ENCODE measurements at places on chromosomes 6 and 20. TPM values are rescaled to one million over a fixed set of nuclear protein-coding genes. Genes with fewer than 3 reads are reported as not detected.

PLCB4 gene
- 0.73 TPM for total RNA-seq

NOTCH4 gene
- 2.7 TPM for total RNA-seq

FLRT3 gene
- 0.04 TPM for total RNA-seq

ZNF322 gene
- 31.2 TPM for total RNA-seq

PAK5 gene
- total RNA-seq = not detected

BCAS4 gene
- 1.5 TPM for total RNA-seq

GRCh38 chr6:72977114-72977513 is 248.2 kb downstream of the KHDC1L start:
- no peak for DNase-seq

DNA sequence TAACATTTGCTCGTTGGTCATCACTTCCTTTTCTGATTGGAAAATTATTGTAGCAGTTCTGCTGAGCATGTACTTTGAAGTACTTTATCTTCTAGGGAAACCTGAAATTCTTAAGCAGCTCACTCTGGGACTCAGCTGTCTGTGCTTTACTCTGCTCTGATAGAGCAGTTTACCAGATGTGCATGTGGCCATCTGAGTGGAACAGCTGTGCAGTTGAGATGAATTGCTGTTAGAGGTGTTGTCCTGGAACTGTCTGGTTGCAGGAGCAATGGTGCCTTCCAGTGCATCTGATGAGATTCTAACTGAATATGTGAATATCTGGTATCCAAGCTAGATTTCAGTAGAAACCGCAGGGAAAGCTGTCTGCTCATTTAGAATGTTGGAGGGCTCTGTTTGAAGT is 27.2 kb downstream of the PANK2 start:
- DNase-seq = peak; percentile 22

DNA sequence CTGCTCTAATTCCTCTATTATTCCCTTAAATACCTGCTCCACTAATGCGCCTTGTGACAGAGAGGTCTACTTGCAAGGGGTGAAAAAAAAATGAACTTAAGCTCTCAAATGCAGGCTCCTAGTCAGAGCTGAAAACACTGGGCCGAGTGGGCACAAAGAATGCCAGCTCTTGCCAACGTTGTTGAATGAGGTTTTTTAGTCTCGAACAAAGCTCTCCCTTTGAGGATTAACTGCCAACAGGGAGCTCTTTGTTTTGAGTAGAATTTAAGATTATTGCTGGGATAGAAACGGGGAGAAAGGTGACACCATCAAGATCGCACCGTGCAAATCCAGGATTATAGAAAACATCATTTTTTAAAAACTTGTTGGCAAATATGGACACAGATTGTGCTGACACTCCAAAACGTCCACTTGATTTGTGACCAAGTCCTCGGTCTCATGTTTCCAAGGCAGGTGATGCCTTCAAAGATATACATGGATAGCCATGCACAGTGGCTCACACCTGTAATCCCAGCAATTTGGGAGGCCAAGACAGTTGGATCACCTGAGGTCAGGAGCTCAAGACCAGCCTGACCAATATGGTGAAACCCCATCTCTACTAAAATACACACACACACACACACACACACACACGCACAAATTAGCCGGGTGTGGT is 163.2 kb downstream of the BMP7 start:
- DNase-seq = no peak

GRCh38 chr6:121764493-121764892 is 329.0 kb downstream of the GJA1 start:
- DNase-seq = no peak

GRCh38 chr6:154113392-154113791 is 74.4 kb downstream of the OPRM1 start:
- DNase-seq = no peak

DNA sequence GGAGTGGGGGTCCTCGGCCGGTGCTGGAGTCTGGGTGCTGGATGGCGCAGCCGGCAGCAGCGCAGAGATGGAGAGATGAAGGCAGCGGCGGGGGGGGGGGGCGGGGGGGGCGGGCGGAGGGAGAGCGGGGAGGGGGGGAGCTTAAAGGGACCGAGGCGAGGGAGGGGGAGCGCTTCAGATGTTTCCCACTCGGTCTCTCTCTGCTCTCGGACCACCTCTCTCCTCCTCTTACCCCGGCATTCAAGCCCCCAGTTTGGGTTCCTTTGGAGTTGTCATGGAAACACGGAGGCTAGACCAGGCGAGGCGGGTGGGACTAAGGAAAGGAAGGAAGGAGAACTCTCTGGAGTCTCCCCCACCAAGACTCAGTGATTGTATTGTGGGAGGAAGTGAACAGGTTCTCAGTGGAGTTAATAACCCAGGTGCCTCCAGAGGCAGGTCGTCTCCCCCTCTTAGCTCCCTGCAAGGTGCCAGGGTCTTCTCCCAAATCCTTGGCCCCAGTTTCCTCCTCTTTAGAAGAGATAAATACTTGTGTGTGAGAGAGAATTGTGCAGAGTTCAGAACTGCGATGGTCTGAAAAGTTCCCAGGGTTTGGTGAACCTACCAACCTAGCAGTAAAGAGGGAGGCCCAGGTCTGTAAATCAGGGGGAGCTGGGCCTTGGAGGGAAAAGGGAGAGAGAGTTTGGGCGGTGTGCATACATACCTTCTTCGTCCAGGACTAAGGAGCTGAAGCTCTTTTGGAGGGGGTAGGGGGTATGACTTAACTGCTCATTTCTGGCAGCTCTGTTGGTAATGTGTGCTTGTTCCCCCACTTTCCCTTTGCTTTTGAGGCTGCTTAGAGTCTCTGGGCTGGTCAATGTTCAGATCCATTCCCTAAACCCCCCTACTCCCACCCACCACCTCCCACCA is at the start of gene PRRT1:
Gene PRRT1 (minus strand): TSS at position 77 of the 906 bp plus-strand sequence. CDS start 112 bp downstream, outside the sequence.
- DNase-seq = no peak

DNA sequence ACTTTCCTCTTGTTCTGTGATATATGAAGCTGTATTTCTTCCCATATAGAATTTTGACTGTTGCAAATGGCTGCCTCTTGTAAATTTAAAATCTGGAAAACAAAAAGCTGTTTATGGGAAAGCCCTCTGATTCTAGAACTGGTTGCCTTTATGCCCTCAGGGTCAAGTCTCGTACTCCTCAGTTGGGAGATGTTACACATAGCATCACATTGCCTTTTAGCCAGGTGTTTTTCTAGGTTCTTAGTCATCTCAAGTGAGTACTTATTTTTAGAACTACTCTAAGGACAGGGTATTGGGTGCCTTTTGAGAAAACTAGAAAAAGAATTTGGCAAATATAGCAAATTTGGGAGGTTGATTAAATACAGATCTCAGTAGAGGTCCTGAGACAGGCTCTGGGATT is 58.5 kb downstream of the ANKS1A start:
- DNase-seq = no peak

GRCh38 chr6:15508441-15508871 is 154.4 kb downstream of the DTNBP1 start:
- DNase-seq = no peak

GRCh38 chr20:2799271-2799670 is 1.2 kb downstream of the CPXM1 start:
- DNase-seq = no peak

DNA sequence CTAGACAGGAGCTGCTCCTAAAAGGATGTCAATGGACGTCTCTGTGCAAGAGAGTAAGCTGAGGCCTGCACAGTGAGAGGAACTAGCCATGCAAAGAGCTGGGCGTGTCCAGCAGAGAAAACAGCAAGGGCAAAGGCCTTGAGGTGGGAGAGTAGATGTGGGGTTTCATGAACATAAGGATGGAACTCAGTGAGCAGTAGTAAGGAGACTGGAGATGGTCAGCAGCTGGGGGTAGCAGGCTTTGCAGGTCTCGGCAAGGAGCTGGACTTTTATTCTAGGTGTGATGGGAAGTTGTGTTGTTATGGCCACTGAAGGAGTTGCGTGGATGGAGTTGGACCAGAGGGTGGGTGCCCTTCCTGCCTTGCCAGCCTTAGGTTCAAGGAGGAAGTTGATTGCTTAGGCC is 90.7 kb upstream of the SIRPA start:
- no peak for DNase-seq

DNA sequence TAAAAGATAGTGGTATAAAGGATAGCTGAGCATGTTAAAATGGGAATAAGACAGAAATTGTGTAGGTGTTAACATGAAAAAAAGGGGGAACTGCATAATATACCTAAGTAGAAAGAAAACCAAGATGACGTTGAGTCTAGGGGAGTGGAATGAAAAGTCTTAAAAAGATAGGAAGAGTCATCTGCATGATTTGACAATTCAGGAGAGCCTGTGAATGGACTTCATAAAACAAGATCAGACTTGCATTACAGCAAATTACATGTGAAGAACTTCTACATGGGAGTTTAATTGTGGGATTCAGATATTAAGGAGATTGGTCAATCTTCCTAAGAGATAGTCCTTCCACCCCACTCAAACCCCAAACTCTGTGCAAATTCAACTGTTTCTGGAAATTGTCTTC is 85.5 kb downstream of the WASF1 start:
- DNase-seq = no peak

GRCh38 chr20:32012159-32012688 is 2.0 kb downstream of the CCM2L start:
- DNase-seq = no peak

DNA sequence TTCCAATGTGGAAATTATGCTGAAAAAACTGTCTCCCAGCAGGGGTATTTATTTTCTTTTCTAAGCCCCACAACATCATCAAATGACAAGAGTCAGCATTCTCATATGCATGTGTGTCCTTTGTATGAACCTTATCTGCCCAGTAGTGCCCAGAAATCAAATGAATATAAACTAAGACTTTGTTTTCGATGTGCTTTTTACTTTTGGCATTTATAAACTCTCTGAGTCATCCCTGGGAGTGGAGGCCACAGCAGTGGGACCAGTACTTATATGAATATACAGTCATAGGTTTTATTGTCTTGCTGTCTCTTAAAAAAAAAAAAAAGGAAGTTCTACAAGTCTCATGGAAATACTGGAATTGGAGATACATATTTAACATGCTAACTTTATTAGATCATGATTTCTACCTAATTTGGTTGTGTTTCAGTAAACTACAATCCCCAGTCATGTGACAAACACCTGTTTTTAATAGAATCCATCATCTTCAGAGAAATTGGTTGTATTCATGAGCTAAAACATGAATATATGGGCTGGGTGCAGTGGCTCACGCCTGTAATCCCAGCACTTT is 99.2 kb upstream of the TMEM181 start:
- DNase-seq = no peak

DNA sequence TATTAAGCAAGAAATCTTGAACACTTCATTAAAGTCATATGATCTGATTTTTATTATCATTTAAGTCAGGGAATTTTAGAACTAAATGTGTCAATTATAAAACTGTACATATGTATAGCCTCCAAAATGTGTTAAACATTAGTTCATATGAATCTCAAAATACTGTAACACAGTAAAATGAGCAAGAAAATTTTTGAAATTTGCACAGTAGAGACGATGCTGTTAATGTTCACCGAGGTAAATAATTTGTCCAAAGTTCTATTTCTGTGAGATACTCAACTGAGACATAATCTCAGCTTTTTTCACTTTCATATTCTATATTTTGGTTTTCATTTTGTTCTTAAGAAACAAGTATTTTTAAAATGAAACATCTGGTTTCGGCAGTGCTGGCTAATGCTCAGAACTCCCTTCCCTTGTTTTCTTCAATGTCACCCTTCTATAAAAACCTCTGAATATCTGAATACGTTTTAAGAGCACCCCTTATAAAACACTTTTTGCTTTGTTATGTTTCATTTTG is 353.1 kb downstream of the LAMA2 start:
- DNase-seq = no peak

GRCh38 chr6:16544006-16544405 is 217.3 kb downstream of the ATXN1 start:
- DNase-seq = no peak

- peak; percentile 45 for DNase-seq
These were observed 10.2 kb upstream of the CST5 start for GRCh38 chr20:23889775-23890187.

GRCh38 chr6:11043961-11044711 is at the start of gene ELOVL2:
Gene ELOVL2 (minus strand): TSS chr6:11044305. CDS start chr6:11044230, 75 bp downstream.
- DNase-seq = peak; percentile 72

GRCh38 chr20:21564127-21564773 is 50.4 kb upstream of the NKX2-2 start:
- no peak for DNase-seq

GRCh38 chr6:143164565-143165105 is 103.9 kb downstream of the AIG1 start:
- peak; percentile 87 for DNase-seq

DNA sequence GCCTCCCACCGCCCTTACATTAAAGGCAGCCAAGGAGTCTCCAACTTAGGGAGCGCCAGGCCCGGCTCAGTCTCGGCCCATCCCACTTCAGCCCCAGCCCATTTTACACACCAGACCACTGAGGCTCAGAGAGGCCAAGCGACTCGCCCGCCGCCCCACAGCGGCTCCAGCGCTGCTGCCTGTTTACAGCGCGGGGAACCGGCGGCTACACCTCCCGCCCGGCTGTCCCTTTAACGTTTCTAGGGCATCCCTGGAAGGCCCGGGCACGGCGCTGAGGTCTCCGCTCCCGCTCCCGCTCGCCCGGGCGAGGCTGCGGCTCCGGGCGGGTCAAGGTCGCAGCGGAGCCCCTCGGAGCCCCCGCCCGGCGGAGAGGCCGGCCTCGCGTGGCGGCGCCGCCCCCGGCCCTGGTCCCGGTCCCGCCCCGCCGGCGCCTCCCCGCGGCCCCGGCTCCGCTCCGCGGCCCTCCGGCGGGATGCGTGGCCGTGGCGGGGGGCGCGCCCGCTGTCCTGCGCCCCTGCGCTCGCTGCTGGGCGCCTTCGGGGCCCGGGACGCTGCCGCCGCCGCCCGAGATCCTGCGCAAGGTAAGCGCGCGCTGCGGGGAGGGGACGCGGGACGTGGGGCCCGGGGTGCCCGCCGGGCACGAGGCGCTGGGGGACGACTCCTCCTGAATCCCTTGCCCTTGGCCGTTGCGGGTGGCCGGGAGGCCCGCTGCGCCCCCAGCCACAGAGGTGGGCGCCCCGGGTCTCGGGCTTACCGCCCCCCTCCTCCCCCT is 27.1 kb upstream of the PHACTR3 start:
- DNase-seq = peak; percentile 27

GRCh38 chr6:111652156-111652555 is 46.5 kb upstream of the TRAF3IP2 start:
- no peak for DNase-seq

Measured in K562 (cell line).